ENCODE measurements at places on chromosomes 6 and 20.
A peak's percentile ranks its signal among the peaks of the same experiment; 100 is the strongest.

GRCh38 chr6:137872581-137873115 is 5.6 kb downstream of the TNFAIP3 start:
- DNase-seq, result peak; percentile 37

- DNase-seq, result no peak
Measured at GRCh38 chr20:13102694-13103093, 93.9 kb downstream of the SPTLC3 start.

DNA sequence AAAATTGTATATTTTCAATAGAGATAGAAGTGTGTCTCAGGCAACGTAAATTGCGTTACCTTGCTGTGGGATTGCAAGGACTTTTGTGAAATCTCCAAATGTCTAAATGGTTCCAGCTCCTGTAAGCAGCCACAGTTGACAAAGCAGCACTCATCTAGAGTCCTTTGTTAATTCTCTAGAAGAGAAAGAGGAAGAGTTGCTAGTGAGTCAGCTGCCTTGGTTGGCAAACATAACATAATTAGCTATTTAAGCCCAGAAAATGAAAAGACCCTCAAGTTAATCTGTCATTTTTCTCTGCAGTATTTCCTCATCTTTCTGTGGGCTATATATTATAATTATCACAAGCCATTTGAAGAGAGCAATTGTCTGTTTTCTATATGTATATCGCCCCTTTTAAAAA is 66.4 kb upstream of the FABP7 start:
- DNase-seq, result no peak

DNA sequence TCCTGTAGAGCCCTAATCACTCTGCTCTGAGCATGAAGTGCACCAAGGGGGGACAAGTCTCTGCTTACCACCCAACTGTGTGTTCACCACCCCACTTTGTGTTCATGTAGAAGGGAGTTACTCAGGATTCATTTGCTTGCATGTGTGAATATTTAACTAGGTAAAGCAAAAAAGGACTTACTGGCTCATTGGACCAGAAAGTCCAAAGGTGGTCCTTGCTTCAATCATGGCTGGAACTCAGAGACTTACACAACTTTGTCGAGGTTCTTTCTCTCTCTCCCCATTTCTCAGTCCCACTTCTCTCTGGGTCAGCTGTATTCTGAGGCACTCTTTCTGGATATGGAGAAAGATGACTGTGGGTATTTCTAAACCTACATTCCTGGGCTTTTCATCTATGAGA is 4.0 kb downstream of the TMEM200A start:
- DNase-seq, result no peak

GRCh38 chr20:48725555-48725991 is 102.2 kb downstream of the PREX1 start:
- no peak for DNase-seq

DNA sequence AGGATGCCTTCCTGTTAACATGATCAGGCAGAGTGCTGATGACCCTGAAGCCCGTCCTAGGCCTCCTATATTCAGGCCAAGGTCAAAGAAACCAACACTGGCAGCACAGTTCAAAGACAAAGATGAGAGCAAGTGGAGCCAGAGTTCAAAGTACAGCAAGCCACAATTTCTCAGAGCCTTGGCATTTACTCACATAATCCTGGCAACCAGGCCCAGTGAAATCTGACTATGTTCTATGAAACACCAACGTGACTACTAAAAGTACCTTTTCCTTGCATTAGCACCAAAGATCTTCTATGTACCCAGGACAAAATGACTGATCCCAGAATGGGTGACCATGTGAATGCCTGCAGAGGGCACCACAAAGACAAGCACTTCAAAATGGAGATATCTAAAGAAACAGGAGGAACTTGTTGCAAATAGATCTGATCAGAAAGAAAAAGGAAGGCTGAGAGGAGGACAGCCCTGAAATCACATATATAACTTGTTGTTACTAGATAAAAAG is 3.9 kb downstream of the NFS1 start:
- no peak for DNase-seq

- peak; percentile 65 for DNase-seq
Measured at GRCh38 chr6:28943557-28944411, 20.0 kb upstream of the TRIM27 start.

Measured in CD4-positive, alpha-beta T cell treated with Interleukin-1 beta for 1 hour (primary cell).